SW 1271 (cell line): ENCODE measurements at places on chromosomes 7 and 10.

- DNase-seq, result no peak
These were observed 425.6 kb downstream of the PLXNA4 start for GRCh38 chr7:132150711-132151110.

DNA sequence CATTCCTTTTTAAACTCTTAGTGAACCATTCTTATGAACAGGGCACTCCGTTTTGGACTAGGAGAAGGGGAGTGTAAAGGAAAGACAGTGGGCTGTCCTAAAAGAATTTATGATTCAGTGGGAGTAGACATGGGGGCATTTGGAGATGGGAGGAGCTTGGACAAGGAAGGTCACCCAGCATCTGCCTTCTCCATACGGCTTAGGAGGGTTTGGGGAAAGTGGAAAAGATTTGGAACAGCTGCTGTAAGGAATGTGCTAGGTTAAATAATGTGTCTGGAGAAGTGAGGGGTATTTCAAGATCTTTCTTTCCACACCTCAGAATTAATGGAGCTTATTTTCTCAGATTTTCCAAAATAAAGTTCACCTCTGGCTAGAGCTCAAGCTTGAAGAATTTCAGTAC lies 24.0 kb downstream of the SLC35G1 start:
- no peak for DNase-seq

- no peak for DNase-seq
These were observed 37.4 kb downstream of the VKORC1L1 start for GRCh38 chr7:65910237-65910636.

- no peak for DNase-seq
These were observed 235.9 kb downstream of the COBL start for GRCh38 chr7:51080622-51081269.
